Right ventricle myocardium inferior (tissue), 1 donor: ENCODE measurements at places on chromosomes 5 and 9. TPM values are rescaled to one million over a fixed set of nuclear protein-coding genes. Genes with fewer than 3 reads are reported as not detected.

DNA sequence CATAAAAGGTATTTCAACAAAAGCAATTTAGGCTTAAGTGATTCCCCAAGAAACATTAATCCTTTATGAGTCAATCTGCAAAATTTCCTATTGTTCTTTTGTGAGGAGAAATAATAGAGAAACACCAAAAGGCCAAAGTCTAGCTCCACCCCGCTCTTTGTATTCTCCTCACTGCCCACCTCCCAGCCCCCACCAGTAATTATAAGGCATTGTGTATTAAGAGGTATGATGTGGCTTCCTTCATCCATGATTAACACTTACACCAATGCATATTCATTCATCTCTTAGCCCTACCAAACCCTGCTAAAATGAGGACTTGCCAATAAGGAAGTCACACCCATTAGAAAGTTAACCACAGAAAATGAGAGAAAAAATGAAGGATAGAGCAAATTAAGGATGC is 105.3 kb upstream of the SPATA31D4 start:
- DNase-seq = no peak

- no peak for DNase-seq
Observed at GRCh38 chr9:111484572-111484894, 350 bp upstream of the ECPAS start.

The PCDHA1 gene
- total RNA-seq = not detected

DNA sequence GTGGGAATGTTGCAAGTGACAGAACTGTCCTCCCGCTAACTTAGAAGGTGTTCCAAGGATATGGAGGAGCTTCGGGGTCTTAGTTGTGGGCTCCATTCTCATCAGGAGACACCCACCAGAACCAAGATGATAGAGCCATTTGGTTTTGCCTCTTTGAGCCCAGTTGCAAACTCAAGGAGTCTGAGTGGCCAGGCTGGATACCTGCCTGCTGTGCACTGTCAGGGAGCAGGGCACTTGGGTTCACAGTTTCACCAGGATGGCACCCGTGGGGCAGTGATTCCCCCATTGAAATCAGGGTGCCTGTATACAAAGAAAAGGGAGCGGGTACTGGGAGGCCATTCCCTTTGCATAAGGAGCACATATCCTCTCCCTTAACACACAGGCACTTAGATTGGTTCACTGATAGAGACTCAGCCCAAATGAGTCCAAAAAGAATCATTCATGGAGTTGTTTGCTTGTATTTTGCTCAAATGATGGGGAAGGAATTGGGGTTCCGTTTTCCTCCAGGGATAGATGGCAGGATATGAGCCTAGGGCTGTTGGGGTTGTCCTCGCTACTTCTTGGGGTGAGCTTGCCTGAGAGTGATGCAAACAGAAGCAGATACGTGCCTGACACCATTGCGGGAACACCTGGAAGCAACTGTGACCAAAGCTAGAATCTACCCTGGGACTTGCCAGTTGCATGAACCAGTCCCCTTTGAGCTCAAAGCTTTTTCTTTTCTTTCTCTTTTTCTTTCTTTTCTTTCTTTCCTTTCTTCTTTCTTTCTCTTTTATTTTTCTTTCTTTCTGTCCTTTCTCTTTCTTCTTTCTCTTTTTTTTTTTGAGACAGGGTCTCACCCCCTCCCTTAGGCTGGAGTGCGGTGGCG is 1.3 kb upstream of the PRR7 start:
- DNase-seq = no peak

The SEMA5A gene
- total RNA-seq = 28.6 TPM

The ADRA1B gene
- 2.7 TPM for total RNA-seq

The IFNA13 gene
- not detected for total RNA-seq

The MLANA gene
- total RNA-seq = not detected

DNA sequence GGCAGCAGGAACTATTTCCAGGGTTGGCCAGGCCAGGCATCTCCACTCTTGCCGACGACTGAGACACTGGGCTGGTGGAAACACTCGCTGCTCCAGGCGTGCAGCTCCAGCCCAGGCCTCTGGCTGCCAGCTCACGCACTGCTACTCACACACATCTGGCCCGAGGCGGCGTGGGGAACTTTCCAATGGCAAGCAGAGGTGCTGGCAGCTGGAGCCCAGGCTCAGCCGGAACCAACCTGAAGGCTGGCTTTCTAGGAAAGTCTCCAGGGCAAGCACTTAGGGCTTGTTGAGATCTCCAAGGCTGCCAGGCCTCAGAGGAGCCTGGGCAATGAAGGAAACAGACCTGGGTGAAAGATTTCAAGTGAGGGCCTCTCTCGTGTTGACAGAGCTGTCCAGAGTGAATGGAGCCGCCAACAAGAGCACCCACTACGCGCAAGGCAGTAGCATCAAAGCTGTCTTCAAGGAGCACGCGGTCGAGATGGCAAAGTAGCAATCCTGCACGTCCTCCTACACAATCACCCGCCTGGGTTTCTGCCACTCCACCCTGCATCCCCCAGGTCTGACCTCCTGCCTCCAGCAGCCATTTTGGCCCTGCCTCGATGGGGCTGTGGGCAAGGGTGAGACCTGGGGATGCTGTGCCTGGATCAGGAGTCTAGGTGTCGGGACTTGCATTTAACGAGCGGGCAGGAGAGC is 14.4 kb downstream of the SH3PXD2B start:
- DNase-seq = no peak

- no peak for DNase-seq
Observed at GRCh38 chr5:80959138-80959537, 1.0 kb upstream of the RASGRF2 start.

The KIF27 gene
- 3.4 TPM for total RNA-seq

The DRD1 gene
- total RNA-seq = not detected

- no peak for DNase-seq
Observed at GRCh38 chr5:77900691-77901090, 124.6 kb upstream of the TBCA start.

- no peak for DNase-seq
Observed at GRCh38 chr5:53557386-53557785, 3.1 kb upstream of the NDUFS4 start.

The PCDHB5 gene
- 1.6 TPM for total RNA-seq

The ANKDD1B gene
- 0.24 TPM for total RNA-seq
